NCI-H510A (cell line): ENCODE measurements at places on chromosomes 2 and 18.

DNA sequence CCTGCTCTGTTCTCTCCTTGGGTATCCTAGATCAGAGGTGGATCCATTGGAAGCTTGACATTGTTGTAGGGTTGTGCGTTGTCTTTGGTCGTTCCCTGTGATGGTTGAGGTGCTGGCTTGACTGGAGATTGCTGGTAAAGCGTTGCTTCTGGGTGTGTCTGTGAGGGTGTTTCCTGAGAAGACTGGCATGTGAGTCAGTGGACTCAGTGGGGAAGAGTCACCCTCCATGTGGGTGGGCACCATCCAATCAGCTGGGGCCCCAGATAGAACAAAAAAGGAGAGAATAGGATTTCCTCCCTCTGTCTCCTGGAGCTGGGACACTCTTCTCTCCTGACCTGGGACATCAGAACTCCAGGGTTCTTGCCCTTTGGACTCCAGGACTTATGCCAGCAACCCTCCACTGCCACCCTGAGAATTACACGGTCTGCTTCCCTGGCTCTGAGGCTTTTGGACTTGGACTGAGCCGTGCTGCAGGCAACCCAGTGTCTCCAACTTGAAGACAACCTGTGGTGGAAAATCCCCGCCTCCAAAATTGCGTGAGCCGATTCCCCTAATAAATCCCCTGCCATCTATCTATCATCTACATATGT, 14.8 kb upstream of the REEP1 start:
- DNase-seq: no peak

DNA sequence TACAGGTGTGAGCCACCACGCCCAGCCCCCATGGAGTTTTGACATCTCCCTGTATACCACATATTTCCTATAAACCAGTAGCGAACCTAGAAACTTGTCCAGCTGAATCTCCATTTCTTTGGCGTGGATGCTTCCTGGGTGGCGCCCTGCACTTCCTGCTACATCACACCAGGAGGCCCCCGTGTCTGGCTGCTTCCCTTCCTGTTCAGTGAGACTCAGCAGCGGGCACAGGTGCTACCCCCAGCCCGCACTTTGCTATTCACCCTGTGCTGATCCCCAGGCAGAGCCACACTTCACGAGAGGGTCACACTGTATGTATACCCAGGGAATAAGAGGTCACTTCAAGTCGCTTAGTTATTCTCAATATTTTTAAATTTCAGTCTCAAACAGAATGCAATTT, 35.0 kb downstream of the CYP27C1 start:
- no peak for DNase-seq

- DNase-seq: no peak
These were observed 58.8 kb downstream of the ACKR3 start for GRCh38 chr2:236628256-236628901.

DNA sequence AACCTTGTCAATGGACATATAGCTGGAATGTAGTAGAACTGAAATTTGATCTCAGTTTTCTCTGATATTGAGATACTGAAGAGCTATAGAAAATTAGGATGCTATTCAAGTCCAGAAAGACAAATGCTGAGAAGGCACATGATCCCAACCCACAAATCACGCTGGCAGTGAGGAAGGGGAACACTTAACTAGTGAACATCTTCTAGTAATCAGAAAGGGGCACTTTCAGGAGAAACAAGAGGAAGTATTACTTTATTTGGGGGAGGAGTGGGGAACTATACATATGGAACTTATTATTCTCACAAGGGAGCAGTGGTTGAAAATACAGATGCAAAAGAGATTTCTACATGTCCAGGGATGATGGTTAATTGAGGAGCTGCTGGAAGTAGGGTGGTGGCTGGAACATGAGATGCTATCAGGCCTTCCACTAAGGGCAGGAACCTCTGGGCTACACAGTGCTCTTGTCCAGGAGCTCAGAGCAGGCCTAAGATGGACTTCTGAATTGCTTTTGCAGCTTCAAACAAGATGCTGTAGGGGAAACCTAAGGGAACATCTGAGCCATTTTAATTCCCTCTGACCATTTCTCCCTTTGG, 79.3 kb downstream of the TGFA start:
- DNase-seq: no peak

- DNase-seq: no peak
These were observed 153.4 kb downstream of the CAPN13 start for GRCh38 chr2:30653847-30654246.

DNA sequence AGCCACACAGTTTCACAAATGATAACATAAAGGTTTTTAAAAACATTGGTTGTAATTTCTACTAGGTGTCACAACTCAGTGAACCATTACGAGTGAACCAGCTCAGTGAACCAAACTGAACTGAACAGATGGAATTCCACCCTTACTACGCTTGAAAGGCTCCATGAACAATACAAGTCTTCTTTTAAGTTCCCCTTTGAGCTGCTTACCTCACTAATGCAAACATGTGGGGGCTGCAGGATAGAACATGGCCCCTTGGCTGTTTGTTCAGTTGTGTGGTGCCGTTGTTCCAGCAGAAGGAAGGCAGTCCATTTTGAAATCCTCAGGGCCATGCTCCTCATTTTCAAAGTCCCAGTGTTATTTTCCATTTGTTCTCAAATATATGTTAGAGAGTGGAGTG, 30.7 kb upstream of the KLHL14 start:
- peak; percentile 13 for DNase-seq

DNA sequence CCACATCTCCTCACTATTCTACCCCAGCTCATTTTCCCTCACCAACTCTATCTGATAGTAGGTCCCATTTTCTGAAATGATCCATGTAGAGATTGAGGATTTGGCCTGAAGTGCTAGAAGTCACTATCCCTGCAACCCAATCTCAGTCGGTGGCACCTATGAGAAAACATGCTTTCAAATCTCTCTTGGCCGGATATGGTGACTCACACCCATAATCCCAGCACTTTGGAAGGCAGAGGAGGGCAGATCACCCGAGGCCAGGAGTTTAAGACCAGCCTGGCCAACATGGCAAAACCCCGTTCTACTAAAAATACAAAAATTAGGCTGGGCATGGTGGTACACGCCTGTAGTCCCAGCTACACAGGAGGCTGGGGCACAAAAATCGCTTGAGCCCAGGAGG, 19.1 kb upstream of the MARCHF4 start:
- DNase-seq: no peak

DNA sequence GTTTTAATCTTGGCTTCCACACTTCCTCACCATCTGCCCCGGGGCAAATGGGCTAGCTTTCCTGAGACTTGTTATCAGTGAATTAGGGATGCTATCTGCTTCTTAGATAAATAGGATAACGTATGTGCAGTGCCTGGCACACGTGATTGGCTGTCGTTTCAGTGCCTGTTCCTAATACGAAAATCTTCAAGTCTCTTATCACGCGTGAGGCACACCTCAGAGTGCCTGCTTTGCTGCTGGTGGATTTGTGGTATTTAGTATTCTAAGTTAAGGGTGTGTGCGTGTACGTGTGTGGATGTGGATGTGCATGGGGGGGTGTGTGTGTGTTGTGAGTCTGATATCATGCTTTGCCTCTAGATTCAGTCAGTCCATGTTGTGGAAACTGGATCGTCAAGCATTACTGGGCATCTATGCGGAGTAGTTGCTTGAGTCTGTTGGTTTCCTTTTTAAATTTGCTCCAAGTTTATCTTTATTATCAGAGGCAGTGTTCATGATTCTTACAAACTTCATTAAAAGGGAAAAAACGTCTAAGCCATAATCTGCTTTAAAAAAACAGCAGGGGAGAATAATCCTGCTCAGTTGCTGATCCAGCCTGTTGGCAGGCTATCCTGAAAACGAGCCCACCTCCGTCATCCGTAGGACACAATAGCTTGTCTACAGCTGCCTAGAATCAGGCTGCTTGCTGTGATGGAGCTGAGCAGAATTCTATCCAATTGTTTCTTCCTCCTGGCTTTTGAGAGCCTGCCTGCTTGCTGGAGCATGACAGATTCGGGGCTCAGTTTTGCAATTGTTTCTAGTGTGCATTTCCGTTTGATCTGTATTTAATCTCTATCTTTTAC, 6.6 kb downstream of the SH3RF3 start:
- no peak for DNase-seq

- DNase-seq: no peak
These were observed 722.7 kb downstream of the TSN start for GRCh38 chr2:122478117-122478516.

DNA sequence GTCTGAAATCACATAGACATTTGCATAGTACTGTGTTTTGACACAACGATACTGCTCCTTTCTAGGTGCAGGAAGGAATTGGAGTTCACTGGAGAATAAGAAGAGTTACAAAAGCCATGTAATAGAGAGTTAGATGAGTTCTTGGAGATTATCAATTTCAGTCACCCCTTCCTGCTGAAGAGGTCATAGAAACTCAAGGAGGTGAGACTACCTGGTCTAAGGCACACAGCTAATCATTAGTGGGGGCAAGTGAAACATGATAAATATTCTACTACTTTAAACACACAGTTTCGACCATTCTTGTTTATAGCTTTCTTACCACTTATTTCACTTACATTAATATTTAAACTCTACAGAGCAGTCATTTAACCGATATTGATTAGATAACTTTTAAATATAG, 286.9 kb upstream of the NXPH2 start:
- DNase-seq: no peak

GRCh38 chr2:23533338-23533695, 148.3 kb downstream of the KLHL29 start:
- no peak for DNase-seq

GRCh38 chr18:811182-811891, 705 bp downstream of the YES1 start:
- no peak for DNase-seq

GRCh38 chr2:237424544-237424943, 10.6 kb upstream of the COL6A3 start:
- no peak for DNase-seq

DNA sequence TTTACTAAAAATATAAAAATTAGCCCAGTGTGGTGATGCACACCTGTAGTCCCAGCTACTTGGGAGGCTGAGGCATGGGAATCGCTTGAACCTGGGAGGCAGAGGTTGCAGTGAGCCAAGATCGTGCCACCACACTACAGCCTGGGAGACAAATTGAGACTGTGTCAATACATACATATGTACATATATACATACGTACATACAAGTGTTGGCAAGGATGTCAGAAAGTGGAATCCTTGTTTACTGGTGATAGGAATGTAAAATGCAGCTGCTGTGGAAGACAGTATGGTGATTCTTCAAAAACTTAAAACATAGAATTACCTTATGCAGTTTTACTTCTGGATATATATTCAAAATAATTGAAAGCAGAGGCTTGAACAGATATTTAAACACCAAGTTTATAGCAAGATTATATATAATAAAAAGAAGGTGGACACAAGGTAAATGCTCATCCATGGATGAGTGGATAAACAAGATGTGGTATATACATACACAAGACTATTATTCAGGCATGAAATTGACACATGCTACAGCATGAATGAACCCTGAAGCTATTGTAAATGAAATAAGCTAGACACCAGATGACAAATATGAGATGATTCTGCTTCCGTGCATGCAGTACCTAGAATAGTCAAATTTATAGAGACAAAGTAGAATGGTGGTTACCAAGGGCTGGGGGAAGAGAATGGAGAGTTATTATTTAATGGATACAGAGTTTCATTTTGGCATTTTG, 43.2 kb downstream of the CCDC138 start:
- no peak for DNase-seq

DNA sequence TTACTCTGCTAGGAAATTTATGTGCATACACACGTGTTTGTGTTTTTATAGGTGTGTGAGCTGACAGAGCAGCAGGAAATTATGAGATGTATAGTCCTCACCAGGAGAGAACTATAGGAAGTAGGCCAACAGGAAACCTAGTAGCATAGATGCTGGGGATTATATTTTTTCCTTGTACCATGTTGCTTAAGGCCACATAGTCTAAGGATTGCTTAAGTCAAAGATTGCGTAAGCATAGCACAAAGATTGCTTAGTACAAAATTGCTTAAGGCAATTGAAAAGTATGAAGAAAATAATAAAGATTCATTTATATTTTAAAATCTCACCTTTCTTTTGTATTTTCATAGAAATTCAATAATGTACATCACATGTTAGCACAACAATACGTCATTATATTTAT, 18.7 kb upstream of the CCDC102B start:
- DNase-seq: no peak

- DNase-seq: no peak
These were observed 88.0 kb downstream of the C1D start for GRCh38 chr2:67974559-67975430.

- no peak for DNase-seq
These were observed 168.7 kb downstream of the TNS1 start for GRCh38 chr2:217834057-217834620.

DNA sequence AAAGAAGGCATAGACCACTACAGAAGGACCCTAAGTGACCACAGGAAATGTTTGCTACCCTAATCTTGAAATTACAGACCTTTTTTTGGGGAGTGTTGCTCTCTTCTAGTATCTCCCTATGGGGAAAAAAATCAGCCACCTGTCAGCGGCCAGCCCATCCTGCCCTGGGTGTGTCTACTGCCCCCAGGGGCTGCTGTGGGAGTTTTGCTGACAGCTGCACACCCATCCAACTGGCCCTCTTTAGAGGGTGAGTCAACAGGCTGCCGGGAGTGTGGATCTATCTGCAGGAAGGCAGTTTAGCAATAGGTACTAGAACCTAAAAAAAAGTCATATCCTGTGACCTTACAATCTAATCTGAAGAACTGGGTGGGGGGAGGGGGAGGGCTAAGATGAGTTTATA, 796 bp upstream of the DYSF start:
- peak; percentile 70 for DNase-seq

DNA sequence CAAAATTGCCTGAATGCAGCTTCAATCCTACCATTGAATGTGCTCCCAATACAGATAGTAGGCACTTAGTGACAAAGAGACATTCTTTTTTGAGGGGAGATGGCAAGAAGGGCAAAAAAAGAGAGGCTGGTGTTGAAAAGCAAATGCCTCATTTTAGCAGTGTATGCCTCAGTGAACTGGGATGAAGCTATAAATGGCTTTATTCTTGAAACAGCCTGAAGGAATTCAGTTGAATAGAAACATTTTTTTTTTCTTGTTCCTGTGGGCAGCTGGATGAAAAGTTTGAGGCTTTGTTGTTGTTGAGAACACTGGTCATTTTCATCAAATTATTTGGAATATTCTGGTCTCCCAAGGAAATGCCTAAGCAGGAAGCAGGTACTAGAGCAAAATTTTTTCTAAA, 228.9 kb downstream of the RNF144A start:
- DNase-seq: no peak

DNA sequence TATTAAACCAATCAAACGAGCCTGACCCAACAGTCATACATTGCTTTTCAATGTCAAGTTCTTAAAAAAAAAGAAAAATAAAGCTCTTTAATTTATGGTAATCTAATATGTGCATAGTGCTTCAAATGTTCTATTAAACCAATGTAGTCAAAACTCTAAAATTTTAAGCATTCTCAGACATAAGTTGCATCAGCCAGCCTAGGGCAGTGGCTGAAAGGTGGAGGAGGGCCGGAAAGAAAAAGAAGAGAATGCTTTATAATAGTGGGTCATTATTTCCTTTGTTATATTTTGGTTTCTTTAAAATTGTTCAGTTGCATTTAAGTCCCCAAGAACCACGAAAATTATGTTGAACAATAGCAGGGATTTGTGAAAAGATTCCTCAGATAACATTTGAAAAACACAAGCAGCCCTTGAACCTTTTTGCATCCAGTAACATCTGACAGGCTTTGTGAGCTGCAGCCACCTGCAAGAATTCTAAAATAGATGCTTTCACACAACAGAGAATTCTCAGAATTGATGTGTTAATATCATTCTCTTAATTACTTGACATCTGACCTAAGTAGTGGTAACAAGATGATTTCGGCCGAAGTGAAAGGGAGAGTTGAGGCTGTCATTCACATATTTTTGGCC, 252.1 kb downstream of the CDCA7 start:
- no peak for DNase-seq
